ENCODE measurements at places on chromosomes 13 and 19.

DNA sequence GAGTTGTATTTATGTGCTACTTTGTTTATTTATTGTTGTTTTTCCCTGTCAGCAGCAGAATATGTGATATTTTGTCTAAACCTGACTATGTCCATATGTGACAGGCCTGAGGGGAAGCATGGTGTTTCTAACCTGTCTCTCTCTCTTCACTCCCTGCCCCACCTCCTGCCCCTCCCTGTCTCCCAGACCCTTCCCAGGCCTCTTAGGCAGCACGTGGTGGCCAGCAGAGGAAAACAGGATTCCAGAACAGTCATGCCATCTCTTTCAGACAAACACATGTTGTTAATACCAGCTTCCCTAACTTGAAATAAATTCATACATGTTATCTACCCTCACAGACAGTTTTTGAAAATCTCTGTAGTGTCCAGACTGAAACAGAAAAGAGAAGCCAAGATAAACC is 31.0 kb upstream of the ATP11A start:
- no peak for DNase-seq

DNA sequence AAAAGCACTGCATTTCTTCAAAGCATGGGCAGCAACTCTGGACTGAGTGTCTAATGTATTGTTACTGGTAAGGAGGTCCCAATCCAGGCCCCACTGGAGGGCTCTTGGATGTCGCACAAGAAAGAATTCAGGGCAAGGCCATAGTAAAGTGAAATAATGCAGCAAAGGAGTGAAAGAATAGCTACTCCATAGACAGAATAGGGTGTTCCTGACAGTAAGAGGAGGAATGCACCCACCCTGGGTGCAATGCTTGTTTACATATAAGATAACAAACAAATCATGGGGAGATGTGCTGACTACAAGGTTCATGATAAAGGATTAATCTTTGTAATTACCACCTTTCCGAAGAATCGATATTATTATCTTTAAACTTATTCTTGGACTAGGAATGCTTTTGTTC is 58.8 kb upstream of the ABCC4 start:
- no peak for DNase-seq

DNA sequence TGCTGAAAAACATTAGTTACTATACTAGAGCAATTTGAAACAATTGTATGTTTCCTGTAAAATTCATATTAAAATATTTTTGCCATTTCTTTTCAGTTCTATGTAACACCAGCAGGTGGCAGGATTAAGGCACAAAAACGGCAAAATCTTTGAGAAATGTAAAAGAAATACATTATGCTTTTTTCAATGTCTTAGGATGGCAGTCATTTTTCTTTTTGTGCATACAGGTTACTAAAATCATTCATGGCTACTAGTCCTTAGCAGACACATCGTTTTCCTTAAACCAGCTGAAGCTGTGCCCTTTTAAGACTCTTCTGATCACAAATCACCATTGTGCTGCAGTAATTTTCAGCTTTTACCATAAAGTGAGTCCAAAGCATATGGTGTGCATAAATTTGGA is 800.7 kb upstream of the SLITRK5 start:
- DNase-seq = peak; percentile 23

DNA sequence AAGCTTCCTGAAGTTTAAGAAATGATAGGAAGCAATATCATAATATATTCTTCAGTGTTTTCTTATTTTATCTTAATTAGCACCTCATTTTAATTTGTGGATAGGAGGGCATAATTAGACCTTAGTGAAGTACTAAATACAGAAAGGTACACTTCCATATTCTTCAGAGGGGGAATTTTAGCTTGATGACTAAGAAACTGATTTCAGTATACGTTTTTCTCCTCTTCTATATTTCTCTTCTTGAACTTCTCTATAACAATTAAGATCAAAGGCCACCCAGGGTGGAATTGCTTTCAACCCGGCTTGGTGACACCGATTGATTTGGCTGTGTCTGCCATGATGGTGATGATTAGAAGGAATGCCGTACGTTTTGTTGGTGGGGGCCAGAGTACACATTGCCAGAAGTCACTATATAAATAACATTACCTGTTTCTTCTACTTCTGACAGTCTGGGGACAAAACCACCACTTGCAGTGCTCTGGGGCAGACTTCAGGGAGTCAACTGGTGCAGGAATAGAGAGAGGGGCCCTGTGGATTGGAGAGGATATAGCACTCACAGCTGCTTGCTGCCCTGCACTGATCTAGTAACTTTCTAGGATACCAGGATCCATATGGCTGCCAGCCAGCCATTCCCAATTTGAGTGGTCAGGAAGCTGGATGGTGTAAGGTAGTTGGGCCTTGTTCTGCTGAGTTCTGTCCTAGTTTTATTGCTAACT is 73.8 kb downstream of the SPATA13 start:
- no peak for DNase-seq

- DNase-seq = no peak
These were observed 546.2 kb downstream of the SLITRK5 start for GRCh38 chr13:88217372-88217771.

DNA sequence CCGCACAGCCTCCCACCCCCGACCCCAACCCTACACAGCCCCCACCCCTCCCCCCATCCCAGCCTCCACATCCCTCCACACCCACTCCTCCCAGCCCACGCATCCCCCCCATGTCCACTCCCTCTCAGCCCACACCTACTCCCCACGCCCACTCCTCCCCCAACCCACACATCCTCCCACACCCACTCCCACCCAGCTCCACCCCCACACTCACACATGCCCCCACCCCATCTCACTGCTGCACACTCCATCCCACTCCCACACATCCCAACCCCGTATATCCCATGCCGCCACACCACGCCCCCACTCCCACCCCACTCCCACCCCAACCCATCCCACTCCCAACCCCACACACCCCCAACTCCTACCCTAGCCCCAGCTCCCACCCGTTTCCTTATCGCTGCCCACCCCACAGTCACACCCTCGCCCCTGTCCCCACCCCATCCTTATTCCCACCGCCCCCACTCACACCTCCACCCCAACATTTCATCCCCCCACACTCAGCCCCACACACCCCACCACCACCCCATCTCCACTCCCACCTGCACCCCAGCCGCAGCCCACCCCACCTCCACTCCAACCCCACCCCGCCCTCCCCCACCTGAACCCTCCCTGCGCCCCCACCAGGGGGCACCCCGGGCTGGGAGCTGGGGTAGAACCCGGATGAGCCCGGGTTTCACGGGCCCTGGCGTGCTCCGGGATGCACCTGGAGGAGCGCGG is 809 bp downstream of the TDRD12 start:
- DNase-seq = no peak

- DNase-seq = peak; percentile 10
These were observed 946.3 kb upstream of the PCDH9 start for GRCh38 chr13:68176475-68176874.

DNA sequence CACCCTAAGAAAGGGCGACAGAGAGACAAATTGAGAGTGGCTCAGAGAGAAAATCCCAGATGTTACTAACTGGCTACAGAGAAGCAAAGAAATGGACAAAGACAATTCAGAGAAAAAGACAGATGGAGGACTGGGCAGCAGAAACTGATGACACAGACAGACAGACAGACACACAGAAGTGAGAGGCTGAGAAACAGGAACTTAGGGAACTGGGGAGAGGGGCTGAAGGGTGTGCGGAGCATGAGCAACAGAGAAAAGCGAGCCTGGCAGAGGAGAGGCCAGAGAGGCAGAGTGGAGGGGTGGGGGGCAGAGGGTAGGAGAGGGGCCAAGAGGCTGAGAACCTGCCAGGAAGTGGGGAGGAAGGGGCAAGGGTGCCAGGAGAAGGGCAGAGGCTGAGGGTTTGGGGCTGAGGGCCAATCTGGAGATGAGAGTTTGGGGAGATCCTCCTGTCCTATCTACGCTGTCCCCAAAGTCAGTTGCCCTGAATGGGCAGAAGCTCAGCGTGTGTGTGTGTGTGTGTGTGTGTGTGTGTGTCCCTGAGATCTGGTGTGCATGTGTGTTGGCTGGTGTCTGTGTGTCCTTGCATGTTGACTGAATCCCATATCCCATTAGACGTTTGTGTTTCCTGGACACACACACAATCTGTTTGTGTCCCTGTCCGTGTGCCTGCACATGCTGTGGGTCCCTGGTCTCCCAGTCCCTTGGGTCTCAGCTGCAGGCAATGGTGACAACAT is 5.6 kb upstream of the ERFL start:
- DNase-seq = no peak

DNA sequence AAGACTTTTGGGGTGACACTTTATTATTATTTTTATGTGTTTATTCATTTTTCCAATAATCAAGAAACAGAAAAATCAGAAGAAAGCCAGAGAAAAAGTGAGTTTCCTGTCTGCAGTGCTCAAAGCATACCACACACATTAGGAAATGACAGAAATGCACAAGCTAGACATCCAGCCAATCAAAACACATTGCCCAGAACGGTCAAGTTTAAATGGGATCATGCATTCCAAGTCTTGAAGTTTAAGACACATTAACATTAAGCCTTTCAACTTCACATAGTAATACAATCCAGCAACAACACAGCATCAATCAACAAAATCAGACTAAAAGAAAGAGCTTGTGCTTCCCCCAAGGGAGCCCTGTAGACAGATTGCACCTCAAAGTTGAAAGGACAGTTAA is 28.7 kb upstream of the MEDAG start:
- peak; percentile 70 for DNase-seq

- no peak for DNase-seq
These were observed 1.3 kb downstream of the KLK6 start for GRCh38 chr19:50967929-50968715.

Measured in cardiac fibroblast (primary cell).